ENCODE measurements at places on chromosomes 13 and 19. TPM values are rescaled to one million over a fixed set of nuclear protein-coding genes. Genes with fewer than 3 reads are reported as not detected.

Gene RYR1
- total RNA-seq: 1.5 TPM

DNA sequence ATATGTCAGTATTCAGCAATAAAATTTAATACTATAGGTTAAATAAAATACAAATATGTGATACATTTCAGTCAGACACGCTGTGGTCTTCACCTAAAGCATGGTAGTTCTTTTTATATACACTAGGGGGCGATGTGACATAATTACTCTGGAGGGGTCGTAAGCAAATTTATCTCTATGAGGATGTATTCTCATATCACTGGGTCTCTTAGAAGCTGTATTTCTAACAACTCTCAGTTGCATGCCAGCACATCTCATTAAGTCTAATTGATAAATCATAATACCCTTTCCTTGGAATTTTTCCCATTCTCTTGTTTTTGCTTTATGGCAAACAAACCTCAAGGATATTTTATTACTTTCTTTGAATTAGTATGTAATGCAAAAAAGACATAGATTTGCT is 3.9 kb upstream of the PCDH17 start:
- H3K4me1 ChIP-seq: peaks cover 35% of the 10 kb centered on the region
- no peak for DNase-seq
- peaks cover 38% of the 10 kb centered on the region for H3K27me3 ChIP-seq
- peaks cover 8% of the 10 kb centered on the region for H3K36me3 ChIP-seq
- no peak overlapping the region for H3K27ac ChIP-seq

GRCh38 chr19:4707956-4708650 is 15.5 kb downstream of the DPP9 start:
- DNase-seq: no peak
- no peak overlapping the region for H3K27ac ChIP-seq
- H3K36me3 ChIP-seq: no peaks in the 10 kb centered on the region

- peaks cover 3% of the 10 kb centered on the region for H3K36me3 ChIP-seq
- peaks cover 29% of the 10 kb centered on the region for H3K4me1 ChIP-seq
- H3K4me3 ChIP-seq: peak overlapping the region; percentile 94
- no peak for DNase-seq
- H3K27me3 ChIP-seq: no peaks in the 10 kb centered on the region
- H3K27ac ChIP-seq: no peak overlapping the region
Measured at GRCh38 chr19:12802267-12803106, 618 bp downstream of the THSD8 start.

DNA sequence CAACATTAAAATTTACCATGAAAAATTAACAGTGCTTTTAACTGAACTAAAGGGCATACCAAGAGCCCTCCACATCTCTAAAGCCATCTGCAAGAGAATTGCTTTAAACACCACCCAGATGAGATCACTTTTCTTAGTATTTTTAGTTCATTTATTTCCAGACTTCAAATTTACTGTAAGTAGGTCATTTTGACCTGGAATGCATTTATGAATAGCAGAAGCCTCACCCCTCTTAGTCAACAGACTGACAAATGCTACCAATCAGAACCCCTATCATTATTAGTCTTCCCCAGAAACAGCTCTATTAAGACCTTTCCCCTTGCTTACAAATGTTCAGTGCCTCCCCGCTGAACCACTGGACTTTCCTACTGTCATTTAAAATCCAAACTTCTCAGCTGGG is 27.3 kb downstream of the RUBCNL start:
- H3K4me3 ChIP-seq: no peak overlapping the region
- H3K4me1 ChIP-seq: no peaks in the 10 kb centered on the region
- no peak overlapping the region for H3K27ac ChIP-seq
- DNase-seq: no peak
